Coronary artery (tissue), 2 donors: ENCODE measurements at places on chromosomes 5 and 9.

- no peak for DNase-seq
Observed at GRCh38 chr9:35859990-35860339, 10.2 kb downstream of the OR13J1 start.

DNA sequence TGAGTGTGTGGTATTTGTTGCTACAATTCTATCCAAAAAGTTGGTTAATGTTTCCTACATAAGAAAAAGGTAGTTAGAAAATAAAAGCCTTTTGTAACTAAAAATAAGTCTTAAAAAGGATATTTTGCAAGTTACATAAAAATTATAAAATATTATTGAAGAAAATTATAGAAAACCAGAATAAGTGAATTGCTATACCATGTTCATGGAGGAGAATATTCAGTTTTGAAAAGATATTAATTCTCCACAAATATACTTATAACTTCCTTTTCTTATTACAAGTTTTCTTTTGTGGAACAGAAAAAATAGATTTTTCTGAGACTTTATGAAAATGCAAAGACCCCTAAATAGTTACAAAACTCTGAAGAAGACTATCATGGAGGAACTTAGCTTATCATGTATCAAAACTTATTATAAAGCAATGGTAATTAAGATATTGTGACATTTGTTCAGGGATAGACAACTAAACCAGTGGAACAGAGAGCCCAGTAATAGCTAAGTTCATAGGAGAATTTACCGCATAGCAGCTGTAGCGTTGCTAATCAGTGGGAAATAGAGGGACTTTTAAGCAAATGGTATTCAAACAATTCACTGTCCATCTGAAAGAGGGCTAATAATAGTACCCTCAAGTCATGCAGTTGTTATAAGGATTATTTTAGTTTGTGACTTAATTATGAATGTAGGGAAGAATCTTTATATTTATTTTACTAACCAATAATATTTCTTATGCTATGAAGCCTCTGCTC, 515.2 kb upstream of the ZNF608 start:
- no peak for DNase-seq

GRCh38 chr5:131710391-131710790, 75.4 kb upstream of the RAPGEF6 start:
- no peak for DNase-seq

DNA sequence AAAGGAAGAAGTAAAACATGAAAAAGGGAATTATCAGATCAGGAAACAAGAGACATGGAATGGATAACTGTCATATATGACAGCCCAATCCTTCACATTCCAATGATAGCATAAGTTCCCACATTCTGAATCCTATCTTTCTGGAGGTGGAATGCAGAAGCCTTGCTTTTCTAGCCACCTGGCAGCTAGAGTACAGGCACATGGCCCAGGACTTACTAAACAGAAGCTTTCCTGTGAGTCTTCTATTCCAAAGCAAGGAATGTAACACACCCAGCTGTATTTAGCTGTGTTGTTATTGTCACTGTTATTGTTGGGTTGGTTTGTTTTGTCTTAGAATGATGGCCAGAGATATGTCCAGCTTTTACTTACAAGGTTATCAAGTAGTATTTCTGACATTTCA, 780.5 kb upstream of the ZNF608 start:
- DNase-seq = no peak

GRCh38 chr9:116855881-116856662, 169.0 kb downstream of the TRIM32 start:
- no peak for DNase-seq
